ENCODE measurements at places on chromosomes 4 and X.

DNA sequence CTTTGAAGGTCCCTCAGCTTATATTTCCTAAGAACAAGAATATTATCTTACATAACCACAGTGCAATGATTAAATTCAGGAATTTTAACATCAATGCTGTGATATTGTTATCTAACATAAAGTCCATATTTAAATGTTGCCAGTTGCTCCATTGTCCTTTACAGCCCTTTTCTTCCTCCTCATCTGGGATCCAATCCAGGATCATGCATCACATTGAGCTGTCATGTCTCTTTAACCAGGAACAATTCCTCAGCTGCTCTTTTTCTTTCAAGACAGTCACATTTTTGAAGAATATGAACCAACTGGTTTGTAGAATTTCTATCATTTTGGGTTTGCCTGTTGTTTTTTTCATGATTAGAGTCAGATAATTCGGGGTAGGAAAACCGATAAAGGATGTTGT is 12.0 kb downstream of the TMSB4X start:
- no peak for DNase-seq

GRCh38 chr4:89242216-89242615 is 65.4 kb downstream of the GPRIN3 start:
- DNase-seq = no peak

DNA sequence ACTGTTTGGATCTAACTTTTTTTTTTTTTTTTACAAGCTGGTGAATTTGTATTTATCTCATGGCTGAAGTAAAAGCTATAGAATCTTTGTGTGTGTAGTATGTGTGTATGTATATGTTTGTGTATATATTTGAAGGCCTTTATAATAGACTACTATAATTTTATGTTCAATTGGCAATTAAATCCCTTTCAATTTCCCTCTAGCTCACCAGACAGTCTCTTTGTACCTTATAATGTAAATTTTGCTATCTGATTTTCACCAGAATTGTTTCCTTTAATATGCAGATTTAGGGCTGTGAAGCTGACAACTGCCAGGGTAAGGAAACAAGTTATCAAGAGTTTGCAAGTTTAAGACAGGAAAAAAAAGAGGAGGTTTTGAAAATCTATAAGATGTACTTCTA is 33.1 kb upstream of the MTMR8 start:
- DNase-seq = no peak

DNA sequence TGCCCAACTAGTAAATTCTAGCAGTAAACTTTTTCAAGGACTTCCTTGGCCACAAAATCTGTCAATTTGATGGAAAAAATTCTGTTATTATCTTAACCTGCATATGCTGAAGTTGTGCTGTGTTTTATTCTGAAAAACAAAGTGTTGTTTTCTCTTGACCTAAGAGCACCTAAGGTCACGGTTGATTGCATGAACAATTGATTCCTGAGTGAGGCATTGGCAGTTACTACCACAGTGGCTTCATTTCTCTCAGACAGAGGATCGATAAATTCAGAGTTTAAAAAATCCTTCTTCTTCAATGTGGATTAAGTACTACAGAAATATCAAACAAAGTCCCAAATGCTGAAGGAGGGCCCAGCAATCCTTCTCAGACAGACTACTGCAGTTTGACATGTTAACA is 6.2 kb downstream of the HDAC8 start:
- DNase-seq = no peak

- DNase-seq = no peak
These were observed 35.4 kb downstream of the SNX25 start for GRCh38 chr4:185244763-185245162.

DNA sequence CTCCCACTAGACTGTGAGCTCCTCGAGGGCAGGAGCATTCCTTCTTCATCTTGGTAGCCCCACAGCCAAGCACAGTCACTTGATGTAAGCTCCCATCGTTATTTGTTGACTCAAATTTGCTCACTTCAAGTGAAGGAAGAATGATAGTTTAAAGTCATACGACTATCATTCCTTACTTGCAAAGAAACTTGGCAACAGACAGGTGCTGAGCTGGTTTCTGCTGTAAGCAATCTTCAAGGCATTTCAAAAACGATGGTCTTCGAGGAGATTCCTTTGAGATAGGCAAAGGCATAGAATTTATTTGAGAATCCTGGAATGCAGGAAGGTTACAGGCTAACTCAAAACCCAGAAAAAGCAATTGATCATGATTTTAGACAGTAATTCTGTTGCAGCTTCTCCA is 64.8 kb downstream of the QDPR start:
- no peak for DNase-seq

All from posterior cingulate gyrus (tissue), 11 donors.